MV-4-11 (cell line): ENCODE measurements at places on chromosomes 7 and 10.

DNA sequence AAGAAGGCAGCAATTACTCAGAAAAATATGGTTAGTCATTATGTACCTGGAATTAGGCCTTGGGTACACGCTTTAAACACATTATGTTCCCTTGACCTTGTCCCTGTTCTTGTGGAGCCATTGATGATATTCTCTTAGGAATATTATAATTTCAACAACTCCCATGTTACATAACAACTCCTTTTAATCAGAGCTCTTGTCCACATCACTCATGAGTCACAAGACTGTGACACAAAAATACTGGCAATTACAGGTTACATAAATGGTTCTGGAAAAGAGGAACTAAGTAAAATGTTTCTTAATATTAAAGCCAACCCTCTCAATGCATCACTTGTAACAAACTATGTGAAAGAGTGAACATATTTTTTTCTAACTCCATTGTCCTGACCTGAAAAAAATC lies 143.8 kb upstream of the PCLO start:
- DNase-seq: peak; percentile 56

DNA sequence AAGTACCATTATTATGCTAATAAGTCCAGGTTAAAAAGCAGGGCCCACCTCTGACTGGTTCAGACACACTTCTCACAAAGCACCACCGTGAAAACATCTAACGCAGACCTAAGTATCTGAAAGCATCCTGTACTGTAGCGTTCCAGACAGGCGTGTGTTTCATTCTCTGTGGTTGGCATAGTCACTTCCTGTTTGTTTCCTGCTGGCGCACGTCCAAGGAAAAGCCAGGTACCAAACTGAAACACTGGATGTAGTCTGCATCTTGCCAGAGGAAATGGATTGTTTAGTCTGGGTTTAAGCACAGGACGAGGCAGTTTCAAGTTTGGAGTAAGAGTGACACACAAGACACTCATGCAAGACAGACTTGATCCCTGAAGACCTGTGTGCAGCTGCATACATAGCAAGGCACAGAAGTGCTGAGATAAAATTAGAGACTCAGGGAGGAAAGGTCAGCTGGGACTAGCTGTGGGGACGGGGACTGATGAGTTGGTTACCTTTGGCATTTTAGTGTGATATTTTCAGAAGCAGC lies 23.3 kb downstream of the BPGM start:
- peak; percentile 4 for DNase-seq

GRCh38 chr7:150992051-150992640 lies 1.3 kb downstream of the NOS3 start:
- no peak for DNase-seq

GRCh38 chr7:68364886-68365625 lies 1233.2 kb upstream of the AUTS2 start:
- DNase-seq: no peak

- no peak for DNase-seq
Measured at GRCh38 chr7:157849341-157849596, 512.5 kb downstream of the DNAJB6 start.

GRCh38 chr10:116780691-116781205 lies 38.4 kb upstream of the HSPA12A start:
- no peak for DNase-seq

- DNase-seq: no peak
Measured at GRCh38 chr7:229184-229964, 37.0 kb downstream of the FAM20C start.

GRCh38 chr10:130361351-130362105 lies 225.3 kb downstream of the GLRX3 start:
- no peak for DNase-seq

DNA sequence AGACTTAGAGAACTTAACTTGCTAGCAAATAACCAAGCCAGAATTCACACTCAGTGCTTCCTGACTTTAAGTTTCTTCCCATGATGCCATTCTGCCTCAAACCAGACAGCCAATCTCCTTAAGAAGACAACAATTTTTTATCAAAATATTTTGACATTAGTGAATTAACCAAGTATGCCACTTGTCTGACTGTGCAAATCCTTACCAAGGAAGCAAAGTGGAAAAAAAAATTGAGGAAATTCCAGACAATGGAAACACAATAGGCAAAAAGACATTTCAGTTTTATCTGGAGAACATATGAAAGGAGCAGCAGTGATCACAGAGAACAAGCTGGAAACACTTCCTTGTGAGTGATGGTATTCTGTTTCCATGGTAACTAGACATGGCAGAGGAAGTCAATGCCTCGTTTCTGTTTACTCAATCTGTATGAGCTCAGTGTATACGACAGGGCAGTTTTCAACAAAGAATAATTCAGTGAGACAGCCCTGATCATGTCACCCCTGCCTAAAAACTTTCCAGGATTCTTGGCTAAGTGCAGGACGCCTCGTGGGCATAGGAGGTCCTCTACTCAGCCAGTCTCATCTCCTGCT lies 114.2 kb downstream of the DYNC1I1 start:
- peak; percentile 71 for DNase-seq

DNA sequence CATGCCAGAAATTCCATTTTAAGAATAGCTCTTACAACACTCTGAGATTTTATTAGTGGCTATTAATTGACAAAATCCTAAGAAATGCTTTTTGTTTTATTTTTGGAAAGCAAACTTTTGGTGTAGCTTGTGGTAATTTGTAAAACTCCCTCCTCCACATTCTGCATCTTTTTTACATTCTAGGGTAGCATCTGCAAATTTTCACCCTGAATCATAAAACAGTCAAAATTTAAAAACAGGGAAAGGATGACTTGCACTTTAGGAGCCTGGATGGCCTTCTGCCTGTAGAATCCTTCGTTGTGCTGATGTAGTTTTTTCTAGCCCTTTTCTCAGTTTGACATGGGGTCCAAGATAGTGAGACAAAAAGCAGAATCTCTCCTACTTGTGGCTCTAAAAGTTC lies 316.1 kb downstream of the ADRA2A start:
- DNase-seq: no peak

- DNase-seq: no peak
Measured at GRCh38 chr10:56298941-56299340, 62.1 kb downstream of the ZWINT start.

DNA sequence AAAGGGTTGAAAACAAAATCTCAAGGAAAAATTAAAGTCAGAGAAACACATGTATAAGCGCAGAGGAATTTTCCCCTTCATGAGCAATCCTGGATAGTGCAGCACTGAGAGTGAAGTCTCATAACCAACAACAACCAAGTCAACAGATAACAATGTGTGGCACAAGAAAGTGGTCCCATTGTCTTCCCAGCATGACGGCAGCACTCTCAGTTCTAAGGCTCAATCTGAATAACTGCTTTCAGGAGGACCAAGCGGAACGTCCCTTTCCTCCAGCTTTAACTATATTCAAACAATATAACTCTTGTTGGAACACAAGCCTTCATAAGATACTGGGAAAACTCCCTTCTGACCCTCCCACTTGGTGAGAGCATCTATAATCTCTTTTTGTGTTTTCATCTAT lies 137.9 kb downstream of the RAPGEF5 start:
- DNase-seq: no peak

DNA sequence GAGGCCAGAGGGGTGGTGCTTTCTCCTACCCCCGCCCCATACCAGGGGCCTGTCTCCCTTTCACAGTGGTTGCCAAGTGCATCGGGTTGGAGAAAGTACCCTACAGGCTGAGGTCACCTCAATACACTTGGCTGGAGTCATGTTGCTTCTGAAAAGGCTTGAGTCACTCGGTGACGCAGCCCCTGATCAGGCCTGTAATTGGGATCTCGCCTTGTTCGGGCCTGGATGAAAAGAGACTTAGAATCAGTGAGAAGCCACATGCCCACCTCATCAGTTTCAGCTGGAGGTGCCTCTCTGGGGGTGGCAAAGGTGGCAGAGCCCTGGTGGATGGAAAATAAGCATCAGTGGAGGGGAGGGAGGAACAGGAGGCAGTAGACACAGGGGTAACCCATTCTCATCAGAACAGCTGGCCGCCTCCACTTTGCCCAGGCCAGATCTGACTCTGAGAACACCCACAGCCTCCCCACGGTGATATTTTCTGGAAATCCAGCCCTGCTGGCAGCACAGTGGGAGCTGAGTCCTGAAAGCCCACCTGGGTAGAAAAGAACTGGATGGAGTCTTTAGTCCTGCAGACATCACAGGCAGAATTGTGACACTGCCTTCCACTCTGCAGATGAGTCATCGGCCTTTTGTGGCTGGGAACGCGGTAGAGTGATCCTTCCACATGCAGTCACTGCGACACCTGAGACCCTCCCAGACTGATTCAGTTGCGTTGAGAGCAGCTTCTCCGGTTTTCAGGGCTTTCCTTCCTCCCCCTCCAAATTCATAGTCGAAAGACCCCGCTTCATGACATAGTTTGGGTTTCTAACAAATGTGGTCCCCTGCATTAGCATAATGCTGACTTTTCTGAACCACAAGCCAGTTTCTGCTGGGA lies 108.0 kb downstream of the GRK5 start:
- DNase-seq: peak; percentile 64

- DNase-seq: no peak
Measured at GRCh38 chr7:139511315-139511714, 12.2 kb upstream of the CLEC2L start.

DNA sequence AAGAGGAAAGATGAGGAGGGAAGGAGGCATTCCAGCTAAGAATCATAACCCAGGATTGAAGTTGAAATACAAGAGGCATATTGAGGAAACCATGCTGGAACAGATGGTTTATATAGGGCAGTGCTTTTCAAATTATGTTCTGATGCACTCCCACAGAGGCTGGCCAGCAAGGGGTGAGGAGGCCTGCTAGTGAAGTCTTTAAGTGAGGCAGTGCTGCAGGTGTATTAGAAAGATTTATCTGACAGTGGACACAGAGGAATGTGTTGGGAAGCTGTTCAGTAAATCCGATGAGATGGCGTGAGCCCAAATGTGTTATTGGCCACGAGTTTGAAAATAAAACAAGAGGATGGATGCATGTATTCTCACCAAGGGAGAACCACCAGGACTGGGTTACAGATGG lies 28.6 kb downstream of the REEP3 start:
- no peak for DNase-seq

- DNase-seq: no peak
Measured at GRCh38 chr10:21130683-21131442, 233.8 kb upstream of the NEBL start.

DNA sequence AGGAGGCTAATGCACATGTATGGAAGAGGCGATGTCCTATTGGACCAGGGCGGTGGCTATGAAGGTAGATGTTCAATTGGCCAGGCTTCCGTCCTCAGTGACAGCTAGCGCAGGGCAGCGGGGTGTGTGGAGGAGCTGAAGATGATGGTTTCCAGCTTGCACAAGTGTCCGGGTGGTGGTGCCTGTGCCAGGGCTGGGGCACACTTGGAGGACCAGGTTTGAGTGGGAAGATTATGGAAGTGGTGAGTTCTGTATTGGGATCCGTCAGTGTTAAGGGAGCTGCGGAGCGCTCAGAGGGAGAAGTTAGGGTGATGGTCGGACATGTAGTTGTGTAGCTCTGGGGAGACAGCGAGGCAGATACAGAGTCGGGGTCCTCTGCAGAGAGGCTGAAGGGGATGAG lies 8.5 kb upstream of the TBL2 start:
- DNase-seq: no peak

- peak; percentile 53 for DNase-seq
Measured at GRCh38 chr7:101315336-101315735, 6.3 kb downstream of the IFT22 start.

- no peak for DNase-seq
Measured at GRCh38 chr7:102410918-102411317, 14.8 kb downstream of the PRKRIP1 start.

DNA sequence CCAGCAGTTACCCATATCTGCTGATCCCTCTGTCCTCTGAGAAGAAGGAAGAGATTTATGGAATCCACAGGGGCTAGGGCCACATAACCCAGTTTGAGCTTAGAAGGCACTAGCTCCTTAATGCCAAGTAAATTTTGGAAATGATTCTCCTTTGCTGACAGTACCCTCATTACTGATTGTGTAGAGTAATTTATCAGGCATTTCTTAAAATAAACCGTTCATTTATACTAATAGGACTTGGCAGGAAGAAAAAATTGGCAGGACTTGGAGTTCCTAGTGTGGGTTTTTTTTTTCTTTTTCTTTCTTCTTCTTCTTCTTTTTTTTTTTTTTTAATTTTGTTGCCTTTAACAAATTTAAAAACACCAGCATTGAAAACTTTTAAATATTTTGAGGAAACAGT lies 645.7 kb downstream of the SUGCT start:
- DNase-seq: no peak

- no peak for DNase-seq
Measured at GRCh38 chr10:133154996-133155778, 4.8 kb upstream of the KNDC1 start.

DNA sequence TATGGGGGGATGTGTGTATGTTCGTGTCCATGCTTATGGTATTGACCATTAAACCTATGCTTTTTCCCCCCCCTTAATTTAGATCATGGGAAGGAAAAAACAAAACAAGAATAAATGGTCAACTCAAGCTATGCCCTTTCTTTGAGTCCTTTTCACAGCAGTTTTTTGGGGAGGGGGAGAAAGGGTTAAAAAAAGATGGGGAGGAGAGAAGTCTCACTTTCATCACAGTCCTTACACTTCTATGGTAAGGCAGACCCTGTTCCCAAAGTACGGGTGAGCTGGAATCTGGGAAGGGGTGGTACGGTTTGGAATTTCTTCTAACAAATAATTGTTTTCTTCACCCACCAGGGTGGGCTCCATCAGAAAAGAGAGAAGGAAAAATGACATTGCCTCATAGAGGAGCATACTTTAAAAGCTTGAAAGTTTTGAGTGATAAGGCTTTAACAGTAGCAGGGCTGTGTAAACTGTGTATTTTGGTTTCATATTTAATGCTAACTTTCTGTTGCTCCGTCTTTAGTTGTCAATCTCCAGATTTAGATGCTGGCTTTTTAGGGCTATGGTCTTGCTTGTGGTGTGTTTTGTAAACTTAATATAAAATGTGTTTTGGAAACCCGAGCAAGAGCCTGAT lies 180.1 kb downstream of the TCF7L2 start:
- no peak for DNase-seq

DNA sequence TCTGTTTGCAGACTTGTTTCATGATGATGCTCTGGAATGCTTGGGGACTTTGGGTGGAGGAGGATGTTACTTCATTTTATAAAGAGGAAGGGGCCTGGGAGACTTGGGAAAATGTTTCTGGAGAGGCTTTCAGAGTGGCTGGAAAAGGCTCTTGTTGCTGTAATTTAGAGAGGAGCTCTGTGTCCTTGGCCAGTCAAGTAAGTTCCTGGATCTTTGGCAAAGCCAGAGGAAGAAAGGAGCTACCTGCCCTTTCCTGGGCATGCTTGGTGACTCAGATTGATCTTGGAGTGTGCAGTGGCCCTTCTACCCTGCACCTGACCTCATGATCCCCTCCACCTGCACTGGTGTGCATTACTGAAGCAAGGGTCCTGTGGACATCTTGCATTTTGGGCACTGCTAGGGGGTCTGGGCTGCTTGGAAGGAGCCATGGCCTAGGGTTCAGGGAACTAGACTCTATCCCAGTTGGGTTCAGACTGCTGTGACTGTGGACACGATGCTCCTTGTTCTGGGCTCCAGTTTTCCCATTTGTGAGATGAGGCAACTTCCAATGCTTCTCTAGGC lies 56.1 kb downstream of the ADCYAP1R1 start:
- DNase-seq: no peak
